ENCODE measurements at places on chromosomes 12 and 14. TPM values are rescaled to one million over a fixed set of nuclear protein-coding genes. Genes with fewer than 3 reads are reported as not detected.

PKP2 gene
- total RNA-seq, result 0.18 TPM

DNA sequence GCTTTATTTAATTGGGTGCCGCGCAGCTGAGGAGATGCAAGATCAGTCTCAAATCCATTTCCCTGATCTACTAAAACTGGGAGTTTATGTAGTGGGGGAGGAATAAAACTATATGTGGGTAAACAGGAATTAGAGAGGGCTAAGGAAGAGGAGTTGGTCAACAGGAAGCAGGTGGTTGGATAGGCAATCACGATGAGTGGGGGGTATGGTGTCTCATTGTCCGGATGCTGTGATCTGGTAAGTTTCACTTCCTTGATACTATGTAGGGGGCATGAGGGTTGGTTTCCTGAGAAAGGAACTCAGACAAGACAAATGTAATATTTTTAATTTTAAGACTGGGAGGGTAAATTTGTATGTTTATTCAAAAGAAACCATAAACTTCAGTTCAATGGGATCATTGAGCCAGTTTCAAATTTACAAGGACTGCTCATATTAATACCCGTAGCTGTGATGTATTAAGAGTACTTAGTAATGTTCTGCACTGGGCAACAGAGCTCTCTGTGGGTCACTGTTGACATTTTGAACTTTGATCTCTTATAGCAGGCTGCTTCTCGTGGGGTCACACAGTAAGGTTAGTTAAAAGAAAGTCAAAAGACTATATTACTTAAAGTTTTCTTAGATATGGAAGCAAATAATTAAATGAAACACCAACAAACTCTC lies 786.2 kb upstream of the FBXO33 start:
- DNase-seq, result no peak

GRCh38 chr14:69716478-69717187 lies 50.3 kb upstream of the SRSF5 start:
- peak; percentile 45 for DNase-seq

PIWIL1 gene
- total RNA-seq, result not detected

ASB2 gene
- total RNA-seq, result 26.4 TPM

DNA sequence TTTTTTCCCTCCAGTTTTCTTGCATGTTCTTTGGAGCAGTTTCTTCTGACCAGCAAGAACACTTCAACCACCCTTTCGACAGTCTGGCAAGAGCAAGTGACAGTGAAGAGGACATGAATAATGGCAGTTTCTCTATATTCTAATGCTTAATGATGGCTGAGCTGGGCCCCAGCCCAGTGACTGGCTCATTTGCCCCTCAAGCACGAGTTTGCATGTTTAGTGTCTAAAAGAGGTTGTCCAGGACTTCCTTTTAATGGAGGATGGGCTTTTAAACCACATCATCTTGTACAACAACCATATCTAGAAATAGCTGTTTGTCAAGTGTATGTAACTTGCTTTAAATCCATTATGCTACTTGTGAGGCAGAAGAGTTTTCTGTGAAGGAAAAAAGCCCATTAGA lies 28.4 kb downstream of the RAD9B start:
- no peak for DNase-seq

SAV1 gene
- total RNA-seq, result 15.2 TPM

GRCh38 chr12:49923880-49924556 lies 20.3 kb upstream of the FAIM2 start:
- DNase-seq, result no peak
